GM13976 (cell line): ENCODE measurements at places on chromosomes 16 and 17.

DNA sequence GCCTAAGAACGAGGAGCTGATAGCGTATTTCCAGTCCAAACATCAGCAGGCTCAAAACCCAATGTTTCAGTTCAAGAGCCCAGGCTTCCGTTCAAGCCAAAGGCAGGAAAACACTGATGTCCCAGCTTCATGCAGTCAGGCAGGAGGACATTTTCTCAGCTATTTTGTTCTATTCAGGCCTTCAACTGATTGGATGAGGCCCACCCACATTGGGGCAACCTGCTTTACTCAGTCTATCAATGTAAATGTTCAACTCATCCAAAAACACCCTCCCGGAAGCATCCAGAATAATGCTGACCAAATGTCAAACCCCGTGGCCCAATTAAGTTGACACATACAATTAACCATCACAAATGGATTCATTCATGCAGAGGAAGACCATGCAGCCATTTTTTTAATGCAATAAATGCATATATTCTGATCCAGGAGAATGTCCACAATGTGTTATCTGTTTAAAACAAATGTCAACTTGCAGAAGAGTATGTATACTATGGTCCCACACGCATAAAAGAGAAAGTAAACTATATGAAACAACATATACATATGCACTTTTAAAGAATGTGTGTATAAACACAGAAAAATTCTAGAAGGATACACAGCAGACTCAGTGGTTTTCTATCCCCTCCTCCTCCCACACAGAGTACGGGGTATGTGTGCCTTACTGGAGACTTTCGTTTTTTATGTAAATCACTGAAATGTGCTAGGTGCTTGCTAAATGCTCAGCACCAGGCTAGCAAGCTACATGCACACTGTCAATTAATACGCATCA lies 28.8 kb upstream of the DYNLRB2 start:
- DNase-seq, result no peak

DNA sequence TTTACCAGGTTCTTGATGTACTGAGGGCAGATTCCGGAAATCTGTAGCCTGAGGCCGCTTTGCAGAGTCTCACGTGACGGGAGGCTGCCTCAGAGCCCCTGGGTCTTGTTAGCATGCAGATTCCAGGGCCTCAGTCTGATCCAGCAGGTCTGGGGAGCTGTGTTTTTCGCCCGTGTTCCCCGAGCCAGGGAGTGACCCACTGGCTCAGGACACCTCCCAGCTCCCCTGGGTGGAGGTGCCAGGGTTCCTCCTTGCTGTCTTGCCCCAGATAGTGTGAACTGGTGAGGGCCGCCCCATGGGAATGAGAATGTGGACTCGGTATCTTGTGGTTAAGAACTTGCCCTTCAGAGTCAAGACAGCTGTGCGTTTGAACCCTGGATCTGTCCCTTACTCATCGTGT lies 98.6 kb downstream of the OR1D5 start:
- DNase-seq, result no peak

DNA sequence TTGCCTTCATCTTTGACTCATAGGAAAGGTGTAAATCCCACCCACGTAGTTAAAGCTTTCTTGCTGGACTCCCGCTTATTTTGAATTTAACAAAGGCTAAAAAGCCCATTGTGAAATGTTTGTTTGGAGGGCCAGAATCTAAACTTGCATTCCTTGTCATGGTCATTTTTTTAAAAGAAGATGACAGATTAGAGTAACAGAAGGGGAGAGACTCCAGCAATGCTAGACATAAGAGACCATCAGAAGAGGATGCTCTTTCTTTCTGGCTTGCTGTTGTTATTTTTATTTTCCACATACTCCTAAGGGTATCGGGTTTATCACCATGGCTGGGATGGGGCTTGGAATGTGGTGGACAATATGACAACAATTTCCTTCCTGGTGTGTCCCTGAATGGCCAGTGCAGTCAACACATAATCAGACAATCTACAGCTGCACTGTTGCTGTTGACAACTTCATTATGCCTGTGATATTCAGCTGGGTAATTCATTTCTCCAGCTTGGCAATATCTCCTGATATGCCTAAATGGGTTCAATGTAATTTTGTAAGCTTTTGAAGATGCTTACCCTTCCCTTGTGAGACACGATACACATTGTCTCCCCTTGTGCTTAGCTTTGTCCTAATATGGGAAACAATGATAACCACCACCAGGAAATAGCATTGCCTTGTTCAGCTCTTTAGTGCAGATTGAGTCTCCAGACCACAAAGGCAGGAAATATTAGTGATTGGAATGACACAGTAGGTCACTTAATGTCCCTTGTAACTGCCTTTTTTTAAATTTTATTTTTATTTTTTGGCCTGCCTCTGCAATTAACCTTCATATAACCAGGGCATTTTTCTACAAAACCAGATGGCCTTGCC lies 164.3 kb downstream of the ANKFN1 start:
- DNase-seq, result no peak

GRCh38 chr16:50863644-50864144 lies 121.8 kb downstream of the CYLD start:
- peak; percentile 7 for DNase-seq

GRCh38 chr17:69267219-69267618 lies 38.6 kb upstream of the ABCA10 start:
- DNase-seq, result no peak

DNA sequence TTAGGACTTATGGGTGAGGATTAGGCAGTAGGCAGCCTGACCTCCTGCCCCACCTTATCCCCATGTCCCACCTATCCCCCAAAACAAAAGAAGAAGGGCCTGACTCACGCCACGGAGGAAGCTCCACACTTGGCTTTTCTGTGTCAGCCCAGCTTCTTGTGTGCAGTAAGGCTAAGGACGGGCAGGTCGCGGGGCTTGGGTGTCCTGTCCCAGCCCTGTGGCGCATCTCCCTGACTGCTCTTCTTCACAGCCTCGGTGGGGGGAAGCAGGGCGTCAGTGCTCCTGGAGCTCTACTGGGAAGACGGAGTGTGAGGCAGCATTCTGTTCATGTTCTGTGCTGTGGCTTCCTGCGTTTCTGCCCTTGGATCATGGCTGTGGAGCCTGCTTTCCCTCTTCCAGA lies 34.6 kb upstream of the ALDH3A2 start:
- DNase-seq, result no peak

DNA sequence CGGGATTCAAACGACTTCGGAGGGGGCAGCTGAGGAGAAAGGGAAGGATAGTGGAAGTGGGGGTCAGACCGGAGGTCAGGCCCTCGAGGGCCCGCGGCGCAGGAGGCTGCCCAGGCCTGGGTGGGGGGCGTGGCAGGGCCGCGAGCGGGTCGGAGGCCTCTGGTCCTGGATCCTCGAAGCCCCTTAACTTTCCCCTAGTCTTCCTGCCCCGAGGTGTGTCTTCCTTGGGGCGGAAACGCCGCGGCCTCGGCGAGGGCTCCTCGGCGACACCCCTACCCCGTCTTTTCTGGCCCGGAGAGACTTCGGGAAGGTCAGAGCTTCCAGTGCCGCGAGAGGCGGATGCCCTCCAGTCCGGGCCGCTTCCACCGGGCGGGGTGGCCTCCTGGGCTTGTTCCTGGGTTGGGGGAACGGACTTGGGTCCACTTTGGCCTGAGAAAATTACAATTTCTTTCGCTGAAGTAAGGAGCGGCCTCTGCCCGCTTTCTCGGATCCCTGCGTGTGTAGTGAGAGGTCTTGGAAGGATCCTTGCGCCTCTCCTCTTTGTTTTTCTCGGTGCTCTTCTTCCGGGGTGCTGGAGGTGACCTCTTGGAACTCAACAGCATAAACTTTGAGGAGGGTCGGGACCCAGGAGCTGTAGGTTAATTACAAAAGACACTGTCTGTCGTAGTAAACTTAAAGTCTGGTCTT lies 491 bp downstream of the IST1 start:
- peak; percentile 49 for DNase-seq

GRCh38 chr16:50093607-50094539 lies 28.1 kb downstream of the HEATR3 start:
- DNase-seq, result peak; percentile 26

DNA sequence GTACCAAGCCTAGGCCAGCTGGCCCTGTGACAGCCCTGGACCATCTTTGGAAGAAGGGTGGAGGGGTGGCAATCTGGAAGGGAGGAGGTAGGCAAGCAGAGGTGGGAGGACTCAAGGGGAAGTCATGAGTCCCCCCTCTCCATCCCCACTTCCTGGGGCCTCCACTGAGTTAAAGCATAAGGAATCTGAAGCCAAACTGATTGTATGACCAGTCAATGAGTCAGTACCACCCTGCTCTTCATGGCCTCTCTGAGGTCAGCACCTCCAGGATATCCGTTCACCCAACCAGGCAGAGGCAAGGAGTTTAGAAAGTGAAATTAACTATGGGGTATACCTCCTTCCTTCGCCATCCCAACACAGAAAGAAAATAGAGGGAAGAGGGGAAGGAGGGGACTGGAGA lies 272.7 kb downstream of the SOX9 start:
- DNase-seq, result no peak

DNA sequence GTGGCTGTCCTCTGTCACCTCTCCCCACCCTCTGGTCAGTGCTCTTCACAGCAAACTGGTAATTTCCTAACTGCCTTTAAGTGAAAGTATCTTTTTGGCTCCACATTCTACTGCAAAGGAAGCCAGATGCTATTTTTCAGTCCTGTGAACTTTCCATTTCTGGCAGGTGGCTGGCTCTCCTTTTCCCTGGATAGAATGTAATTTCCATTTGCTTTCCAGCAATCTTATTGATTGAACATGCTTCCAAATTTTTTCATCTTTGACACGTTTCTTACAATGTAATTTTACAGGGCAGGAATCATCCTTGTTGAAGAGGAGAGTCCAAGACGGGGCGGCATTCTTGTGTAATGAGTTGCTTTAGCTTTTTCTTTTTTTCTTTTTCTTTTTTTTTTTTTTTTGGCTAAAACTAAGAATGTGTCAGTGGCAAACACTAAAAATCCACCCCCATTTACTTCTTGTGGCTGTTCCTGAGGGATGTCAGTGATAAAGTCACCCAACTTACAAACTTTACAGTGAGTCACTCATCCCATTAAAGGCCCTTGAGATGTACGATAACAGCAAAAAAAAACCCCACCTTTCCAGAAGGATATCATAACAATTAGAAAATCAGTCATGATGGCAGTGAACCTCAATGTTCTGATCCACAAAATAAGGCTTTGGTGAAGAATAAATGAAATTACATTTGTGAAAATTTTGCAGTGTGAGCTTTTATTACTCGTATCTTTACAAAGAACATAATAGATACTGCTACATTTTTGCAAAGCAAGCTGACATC lies 29.4 kb upstream of the PRKCA start:
- DNase-seq, result no peak

DNA sequence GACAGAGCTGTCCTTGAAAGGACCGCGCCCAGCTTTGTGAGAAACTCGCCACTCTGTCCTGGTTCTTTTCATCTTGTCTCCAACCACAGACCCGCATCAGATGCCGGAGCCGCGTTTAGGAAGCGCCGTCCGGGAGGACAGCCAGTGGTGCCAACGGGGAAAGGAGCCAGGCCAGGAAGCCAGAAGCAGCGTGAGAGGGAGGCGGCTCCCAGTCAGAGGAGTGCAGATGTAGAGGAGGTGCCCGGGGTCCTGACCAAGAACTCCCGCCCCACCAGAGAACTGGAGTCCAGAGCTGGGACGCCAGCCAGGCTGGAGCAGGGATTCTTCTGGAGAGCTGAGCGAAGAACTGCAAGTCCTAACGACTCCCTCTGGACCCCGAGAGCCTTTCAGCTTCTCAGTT lies 49.3 kb upstream of the TNRC6C start:
- no peak for DNase-seq

GRCh38 chr16:1741553-1742165 lies 29.7 kb downstream of the NME3 start:
- no peak for DNase-seq

- peak; percentile 61 for DNase-seq
Measured at GRCh38 chr17:30477774-30478115, 537 bp downstream of the GOSR1 start.

GRCh38 chr16:57445510-57445909 lies 1.7 kb downstream of the CIAPIN1 start:
- no peak for DNase-seq
